CD4-positive, alpha-beta T cell treated with Interleukin-12 subunit alpha and Interleukin-12 subunit beta, for 1 hour (primary cell): ENCODE measurements at places on chromosomes 2 and 18.
A peak's percentile ranks its signal among the peaks of the same experiment; 100 is the strongest.

GRCh38 chr18:50654658-50655550, 95.0 kb downstream of the MAPK4 start:
- DNase-seq, result no peak

- DNase-seq, result no peak
Observed at GRCh38 chr2:229314117-229314516, 43.0 kb upstream of the PID1 start.

GRCh38 chr18:13375302-13376255, 157.0 kb downstream of the LDLRAD4 start:
- peak; percentile 85 for DNase-seq

DNA sequence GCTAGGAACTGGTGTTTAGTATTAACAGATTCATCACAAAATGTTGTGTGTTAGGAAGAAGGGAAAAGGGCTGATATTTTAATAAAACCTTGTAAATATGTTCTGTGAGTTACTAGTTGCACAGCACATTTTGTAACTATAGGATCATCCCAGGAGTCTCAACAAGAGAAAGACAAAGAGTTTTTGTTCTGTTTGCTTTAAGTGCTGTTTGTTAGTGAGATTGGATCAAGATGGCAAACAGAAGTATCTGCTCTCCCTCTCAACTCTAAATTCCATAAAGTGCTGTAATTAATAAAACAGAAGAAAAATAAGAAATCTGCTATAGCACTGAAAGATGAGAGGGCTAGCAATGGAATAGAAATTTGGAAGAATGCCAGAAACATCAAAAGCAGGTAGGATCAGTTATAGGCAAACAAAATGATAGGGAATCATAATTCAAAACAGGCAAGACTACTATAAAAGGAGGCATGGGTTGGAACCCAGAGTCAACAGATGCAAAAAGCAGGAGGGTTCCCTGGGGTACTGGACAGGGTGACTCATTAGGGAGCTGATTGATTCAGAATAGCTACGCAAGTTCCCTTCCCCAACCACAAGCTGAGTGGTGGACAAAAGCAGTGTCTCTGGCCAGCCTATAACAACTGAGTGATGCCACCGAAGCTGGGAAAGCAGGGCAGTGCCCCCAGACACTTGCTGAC, 75.8 kb downstream of the DYNC1I2 start:
- DNase-seq, result no peak

DNA sequence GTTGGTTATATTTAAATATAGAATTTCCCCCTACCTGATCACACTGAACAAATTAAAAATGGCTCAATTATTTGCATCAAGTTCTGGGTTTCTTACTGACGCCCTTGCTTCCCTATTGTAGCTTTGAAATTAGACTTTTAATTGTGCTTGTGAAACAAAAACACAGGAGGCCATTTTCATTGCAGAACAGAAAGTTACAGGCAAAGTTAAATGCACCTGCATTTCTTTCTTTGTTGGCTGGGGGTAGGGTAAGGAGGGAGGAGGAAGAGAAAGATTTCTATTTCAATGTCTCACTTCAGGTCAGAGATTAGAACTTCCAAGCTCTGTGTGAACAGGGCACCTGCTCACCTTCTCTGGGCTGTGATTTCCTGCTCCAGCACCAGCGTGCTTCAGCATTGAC, 199.6 kb downstream of the BCL11A start:
- DNase-seq, result no peak

DNA sequence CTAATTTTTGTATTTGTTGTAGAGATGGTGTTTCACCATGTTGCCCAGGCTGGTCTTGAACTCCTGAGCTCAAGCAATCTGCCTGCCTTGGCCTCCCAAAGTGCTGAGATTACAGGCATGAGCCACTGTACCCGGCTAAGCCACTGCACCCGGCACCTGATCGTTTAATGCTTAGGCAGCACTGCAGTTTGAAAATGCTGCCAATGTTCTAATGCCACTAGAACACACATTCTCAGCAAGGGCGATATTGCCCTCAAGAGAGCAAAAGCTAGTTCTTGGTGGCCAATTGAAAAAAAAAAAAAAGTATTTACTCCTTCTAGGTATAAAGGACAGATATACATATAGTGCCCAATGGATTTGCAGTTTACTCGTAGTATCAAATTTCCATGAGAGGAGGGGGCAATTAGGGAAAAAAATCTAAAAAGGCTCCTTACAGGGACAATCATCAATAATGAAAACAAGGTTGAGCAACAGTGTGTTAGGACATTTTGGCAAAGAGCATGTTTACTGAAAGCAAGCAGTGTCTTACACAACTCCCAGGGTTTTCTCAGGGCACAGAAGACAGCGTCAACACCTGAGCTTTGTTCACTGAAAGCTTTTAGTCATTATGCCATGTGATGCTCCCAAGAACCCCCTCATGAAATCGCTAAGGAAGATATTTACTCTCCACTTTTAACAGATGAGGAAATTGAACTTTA, 199.9 kb upstream of the PKDCC start:
- no peak for DNase-seq

GRCh38 chr2:6704077-6704476, 161.6 kb downstream of the CMPK2 start:
- no peak for DNase-seq

DNA sequence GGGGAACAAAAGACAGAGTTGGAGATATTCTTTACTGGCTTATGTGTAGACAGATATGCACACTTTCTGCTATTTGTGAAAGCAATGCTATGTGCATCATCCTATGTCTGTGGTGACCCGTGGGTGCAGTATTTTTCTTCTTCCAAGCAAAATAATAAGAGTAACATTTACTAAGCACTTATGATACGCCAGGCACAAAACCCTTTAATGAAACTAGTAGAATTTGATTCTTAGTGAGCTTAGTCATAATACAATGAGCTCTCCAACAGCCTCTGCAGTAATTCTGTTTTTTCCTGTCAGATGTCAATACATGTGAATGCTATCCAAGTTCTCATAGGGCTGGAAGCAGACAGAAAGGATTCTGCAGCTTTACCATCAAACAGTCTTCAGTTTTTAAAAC, 130.6 kb downstream of the RAD51AP2 start:
- no peak for DNase-seq

DNA sequence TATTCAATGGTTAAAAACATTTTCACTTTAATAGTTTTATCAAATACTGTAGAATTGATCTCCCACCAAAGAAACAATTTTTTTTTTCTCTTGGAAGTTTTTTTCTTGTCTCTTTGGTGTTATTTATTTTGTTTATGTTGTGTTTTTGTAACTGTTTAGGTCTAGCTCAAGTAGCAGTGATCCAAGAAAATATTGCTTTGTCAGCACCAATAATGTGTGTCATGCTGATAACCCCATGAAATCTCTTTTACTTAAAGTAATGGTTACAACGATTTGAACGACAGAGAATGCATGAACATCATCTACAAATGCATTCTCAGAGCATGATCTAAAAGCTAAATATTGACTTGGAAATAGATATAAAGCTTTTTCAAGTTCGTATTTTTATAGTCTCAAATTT, 122.9 kb downstream of the DOK6 start:
- no peak for DNase-seq

DNA sequence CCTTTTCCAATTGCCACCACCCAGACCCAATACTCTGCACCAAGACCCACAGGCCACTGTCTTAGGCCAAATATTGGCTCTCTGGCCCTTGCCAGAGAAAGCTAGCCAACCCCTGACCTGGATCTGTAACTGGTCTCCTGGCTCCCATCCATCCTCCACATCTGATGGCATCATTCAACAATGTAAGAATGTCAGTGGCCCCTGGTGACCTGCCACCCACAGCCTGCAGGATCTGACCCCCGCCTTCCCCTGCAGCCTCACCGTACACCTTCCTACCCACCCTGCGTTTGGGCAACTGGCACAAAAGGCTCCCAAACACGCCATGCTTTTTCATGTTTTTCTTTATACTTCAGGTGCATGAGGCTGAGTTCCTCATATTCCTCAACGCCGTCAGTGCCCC, 60.0 kb upstream of the ASAP2 start:
- no peak for DNase-seq

GRCh38 chr2:101360232-101360631, 27.1 kb downstream of the CREG2 start:
- DNase-seq, result no peak

DNA sequence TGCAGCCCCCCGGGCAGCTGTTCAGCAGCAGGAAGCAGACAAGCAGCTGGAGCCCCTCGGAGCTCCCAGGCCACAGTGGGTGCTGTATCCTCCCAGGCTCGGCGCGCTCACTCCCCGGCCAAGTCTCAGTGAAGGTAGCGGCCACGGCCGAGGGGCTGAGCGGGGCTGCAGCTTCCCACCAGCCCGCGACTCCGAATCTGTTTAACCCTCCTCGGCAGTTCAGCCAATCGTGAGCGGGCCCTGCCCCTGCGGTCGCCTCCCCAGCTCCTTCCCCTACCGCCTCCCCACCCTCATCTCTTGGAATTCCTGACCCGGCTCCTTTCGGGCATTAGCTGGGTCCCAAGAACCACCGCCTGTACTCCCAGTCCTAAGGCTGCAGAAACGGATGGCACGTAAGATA, at the start of gene RESP18:
RESP18 (minus strand) TSS at position 203 of the 400 bp plus-strand sequence.
- no peak for DNase-seq

- no peak for DNase-seq
Observed at GRCh38 chr18:56795381-56795780, 144.2 kb downstream of the WDR7 start.

- no peak for DNase-seq
Observed at GRCh38 chr18:6624271-6624660, 105.2 kb upstream of the ARHGAP28 start.

DNA sequence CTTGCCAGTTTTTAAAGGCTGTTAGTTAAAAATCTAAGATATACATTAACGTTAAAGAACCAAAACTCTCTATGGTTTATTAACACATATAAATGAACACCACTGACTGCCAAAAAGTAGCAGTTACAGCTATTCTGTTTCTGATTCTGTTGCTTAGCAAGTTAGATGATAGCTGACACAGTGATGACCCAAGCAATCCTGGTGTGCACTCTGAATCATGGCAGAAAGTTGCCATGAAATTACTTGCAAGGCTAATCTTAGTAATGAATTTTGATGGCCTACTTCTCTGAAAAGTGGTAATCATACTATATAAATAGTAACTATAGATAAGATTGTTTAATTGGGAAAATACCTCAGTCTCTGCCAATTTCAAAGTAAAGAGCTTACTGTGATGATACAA, 57.7 kb downstream of the ROCK2 start:
- DNase-seq, result no peak

DNA sequence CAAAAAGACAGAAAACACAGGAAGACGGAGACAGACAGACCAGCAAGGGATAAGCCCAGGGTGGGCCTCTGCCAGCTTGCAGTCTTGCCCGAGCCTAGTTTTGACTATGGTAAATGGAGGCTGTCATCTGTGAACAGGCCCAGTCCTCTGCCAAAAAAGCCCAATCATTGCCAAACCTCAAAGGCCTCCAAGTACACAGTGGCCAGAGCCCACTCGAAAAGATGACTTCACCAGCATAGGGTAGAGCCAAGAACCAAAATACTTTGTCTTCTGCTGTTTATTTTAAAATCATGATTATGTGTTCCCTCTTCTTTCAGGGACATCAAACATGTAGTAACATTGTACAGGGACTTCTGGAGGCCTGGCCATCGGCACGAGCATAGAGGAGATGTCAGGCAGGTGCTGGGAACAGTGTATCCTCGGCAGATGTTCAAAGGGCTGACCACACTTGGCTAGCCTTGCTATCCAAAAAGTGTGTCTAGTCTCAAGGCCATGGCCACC, 66.0 kb downstream of the TTC32 start:
- no peak for DNase-seq

GRCh38 chr18:60541661-60542060, 169.1 kb upstream of the MC4R start:
- DNase-seq, result no peak

DNA sequence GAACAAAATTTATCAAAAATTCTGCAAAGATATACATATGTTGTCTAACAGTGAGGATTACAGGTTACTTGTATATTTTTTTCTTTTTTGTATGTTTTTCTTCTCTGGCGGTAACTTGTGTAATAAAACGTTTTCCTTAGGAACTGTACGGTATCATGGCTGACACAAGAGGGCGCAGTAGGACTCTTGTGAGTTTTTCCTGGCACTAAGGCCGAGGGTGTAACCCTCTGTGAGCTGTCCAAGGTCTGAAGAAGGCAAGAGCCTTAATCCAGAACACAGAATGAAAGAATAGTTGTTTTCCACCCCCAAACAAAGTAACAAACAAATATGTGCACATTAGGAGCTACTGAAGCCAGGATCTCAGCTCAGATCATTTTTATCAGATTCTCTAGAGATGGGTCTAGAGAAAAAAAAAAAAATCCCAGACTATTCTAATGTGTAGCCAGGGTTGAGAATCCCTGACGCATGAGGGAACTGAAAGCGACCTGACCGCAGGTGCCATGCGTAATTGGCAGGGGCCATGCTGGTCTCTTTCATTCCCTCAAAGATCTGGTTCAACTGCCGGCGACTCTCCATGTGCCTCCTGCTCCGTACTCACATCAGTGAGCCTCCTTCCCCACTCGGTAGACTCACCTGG, 27.0 kb downstream of the TMEM200C start:
- DNase-seq, result no peak

DNA sequence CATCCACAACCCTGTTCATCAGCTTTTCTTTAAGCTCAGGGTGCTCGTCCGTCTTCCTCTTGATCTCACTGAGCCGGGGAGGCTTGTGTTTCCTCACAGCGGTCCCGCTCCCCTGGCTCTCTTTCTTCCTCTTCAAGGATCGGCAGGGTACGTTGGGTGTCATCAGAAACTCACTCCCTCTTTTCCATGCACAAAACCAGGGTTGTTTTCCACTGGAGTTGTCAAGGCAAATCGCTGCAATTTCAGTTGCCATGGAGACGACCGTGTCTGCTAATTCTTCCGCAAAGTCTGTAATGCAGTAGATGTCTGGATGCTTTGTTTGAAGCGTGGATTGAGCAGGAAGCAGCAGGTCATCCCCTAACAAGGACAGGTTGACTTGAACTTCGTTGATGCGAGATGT, 146.4 kb downstream of the DAW1 start:
- DNase-seq, result no peak

- no peak for DNase-seq
Observed at GRCh38 chr2:54582987-54583386, 126.9 kb downstream of the SPTBN1 start.

GRCh38 chr2:150621526-150622213, 134.2 kb upstream of the RND3 start:
- DNase-seq, result no peak

- DNase-seq, result no peak
Observed at GRCh38 chr2:124563426-124563825, 538.3 kb downstream of the CNTNAP5 start.

- DNase-seq, result no peak
Observed at GRCh38 chr2:102291319-102292075, 19.9 kb upstream of the IL1RL1 start.

DNA sequence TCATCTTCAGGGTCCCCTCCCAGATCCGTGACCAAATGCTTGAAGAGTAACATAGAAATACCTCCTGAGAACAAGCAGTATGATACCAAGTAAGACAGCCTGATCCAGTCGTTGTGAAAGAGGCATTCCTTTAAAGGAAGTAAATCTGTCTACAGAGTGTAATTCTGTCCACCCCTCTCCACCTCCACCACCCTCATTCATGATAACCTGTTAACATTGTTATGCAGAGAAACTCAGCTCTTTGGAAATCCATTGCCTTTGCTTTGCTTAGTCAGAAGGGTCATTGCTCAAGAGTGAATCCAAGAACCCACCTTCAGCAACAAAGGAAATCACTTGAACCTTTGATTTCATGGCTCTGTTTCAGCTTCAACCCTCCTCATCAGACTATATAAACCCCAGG, 155.6 kb downstream of the CYP26B1 start:
- DNase-seq, result no peak
